ENCODE measurements at places on chromosomes 13 and 19. TPM values are rescaled to one million over a fixed set of nuclear protein-coding genes. Genes with fewer than 3 reads are reported as not detected.

The LGALS16 gene
- not detected for total RNA-seq

The FREM2 gene
- 0.16 TPM for total RNA-seq

The CGB7 gene
- total RNA-seq = not detected

The DMWD gene
- 70.7 TPM for total RNA-seq

The C13orf46 gene
- total RNA-seq = 3.5 TPM

The ZNF724 gene
- 2.6 TPM for total RNA-seq

The ZNF571 gene
- total RNA-seq = 7.8 TPM

The ZNF135 gene
- total RNA-seq = 6.6 TPM

The NANOS3 gene
- not detected for total RNA-seq

The ZNF345 gene
- 10.7 TPM for total RNA-seq

The ZFP28 gene
- 11.7 TPM for total RNA-seq

The GARIN5A gene
- total RNA-seq = not detected

The SIGLEC5 gene
- total RNA-seq = 2.0 TPM

The OR10H1 gene
- total RNA-seq = not detected

The DMKN gene
- 27.1 TPM for total RNA-seq

The F2RL3 gene
- 0.78 TPM for total RNA-seq

The CEACAM1 gene
- 5.1 TPM for total RNA-seq

The ANKRD10 gene
- total RNA-seq = 275 TPM

The ZNF429 gene
- 14.3 TPM for total RNA-seq

The ZNF440 gene
- 16.1 TPM for total RNA-seq

The PSG11 gene
- not detected for total RNA-seq

The FFAR3 gene
- 0.39 TPM for total RNA-seq

The OR7D2 gene
- not detected for total RNA-seq

The KLF12 gene
- total RNA-seq = 29.5 TPM

The CD177 gene
- total RNA-seq = 2.1 TPM

The ZNF480 gene
- total RNA-seq = 10.0 TPM

The FFAR2 gene
- 1.2 TPM for total RNA-seq

The CLDND2 gene
- total RNA-seq = 0.87 TPM

The ZNF8 gene
- 7.8 TPM for total RNA-seq

The ZFP36 gene
- 955 TPM for total RNA-seq

The LHB gene
- 0.84 TPM for total RNA-seq

The RUVBL2 gene
- total RNA-seq = 28.9 TPM

The ODAD3 gene
- 1.8 TPM for total RNA-seq

The SLC25A15 gene
- 2.6 TPM for total RNA-seq

The ELL gene
- total RNA-seq = 30.0 TPM

The CYP2A6 gene
- total RNA-seq = not detected

The AMER2 gene
- total RNA-seq = not detected

The ZNF493 gene
- total RNA-seq = 27.5 TPM

The LILRB3 gene
- total RNA-seq = 26.7 TPM

The DZIP1 gene
- total RNA-seq = 25.3 TPM

The NAPA gene
- 79.8 TPM for total RNA-seq

The FGF22 gene
- 0.45 TPM for total RNA-seq

The PSMD8 gene
- total RNA-seq = 119 TPM

The ZNF547 gene
- 2.6 TPM for total RNA-seq

The CATSPERD gene
- not detected for total RNA-seq

The SLC25A42 gene
- total RNA-seq = 9.4 TPM

The STOML3 gene
- not detected for total RNA-seq

The DLL3 gene
- total RNA-seq = not detected

The RFPL4A gene
- total RNA-seq = not detected

The ERVV-1 gene
- not detected for total RNA-seq

The MTIF3 gene
- 43.8 TPM for total RNA-seq

The IZUMO4 gene
- total RNA-seq = 3.6 TPM
